ENCODE measurements at places on chromosomes 4 and X.

DNA sequence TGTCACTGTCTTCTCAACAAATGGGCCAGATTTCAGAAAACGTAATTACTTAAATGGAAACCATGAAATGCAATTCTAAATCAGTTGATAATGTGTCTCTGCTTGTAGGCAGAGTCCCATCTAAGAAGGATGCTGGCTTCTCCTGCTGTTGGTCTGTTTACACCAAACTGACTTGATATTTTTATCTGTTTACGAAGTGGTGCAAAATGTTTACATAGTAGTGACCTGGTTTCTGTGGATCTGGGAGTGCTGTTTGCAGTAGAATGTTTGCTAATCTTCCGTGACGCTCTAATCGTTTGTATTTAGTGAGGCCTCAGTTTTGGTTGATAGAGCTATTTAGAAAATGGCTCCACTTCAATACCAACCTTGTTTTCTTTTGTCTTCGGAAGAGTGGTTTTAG lies 213.5 kb downstream of the VEGFC start:
- no peak for DNase-seq

DNA sequence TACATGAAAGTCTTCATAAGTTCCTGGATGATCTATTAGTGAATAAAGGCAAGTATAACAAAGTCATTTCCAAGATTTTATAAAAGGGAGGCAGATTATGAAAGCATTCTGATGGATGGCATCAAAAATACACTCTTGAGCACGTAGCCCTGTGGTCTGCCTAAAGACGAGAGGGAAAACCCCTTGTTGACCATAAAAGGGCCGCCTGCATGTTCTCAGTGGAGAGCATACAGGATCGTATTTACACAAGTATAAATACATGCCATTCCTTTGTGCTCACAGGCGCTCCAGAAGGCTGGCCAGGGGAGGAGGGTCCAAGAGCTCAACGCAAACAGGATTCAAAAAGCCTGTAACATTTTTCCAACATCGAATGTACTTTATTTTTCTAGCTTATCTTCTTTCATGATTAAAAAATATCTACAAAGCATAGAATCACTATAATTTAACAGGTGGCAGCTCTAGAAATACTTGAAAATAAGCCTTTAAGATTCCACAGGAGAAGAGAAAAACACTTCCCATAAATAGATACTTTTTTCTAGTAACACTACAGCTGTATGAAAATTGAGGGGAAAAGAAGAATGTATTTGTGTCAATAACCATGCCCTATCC lies 29.6 kb downstream of the PDGFC start:
- no peak for DNase-seq

GRCh38 chrX:81195712-81196111 lies 6.0 kb downstream of the HMGN5 start:
- peak; percentile 72 for DNase-seq

DNA sequence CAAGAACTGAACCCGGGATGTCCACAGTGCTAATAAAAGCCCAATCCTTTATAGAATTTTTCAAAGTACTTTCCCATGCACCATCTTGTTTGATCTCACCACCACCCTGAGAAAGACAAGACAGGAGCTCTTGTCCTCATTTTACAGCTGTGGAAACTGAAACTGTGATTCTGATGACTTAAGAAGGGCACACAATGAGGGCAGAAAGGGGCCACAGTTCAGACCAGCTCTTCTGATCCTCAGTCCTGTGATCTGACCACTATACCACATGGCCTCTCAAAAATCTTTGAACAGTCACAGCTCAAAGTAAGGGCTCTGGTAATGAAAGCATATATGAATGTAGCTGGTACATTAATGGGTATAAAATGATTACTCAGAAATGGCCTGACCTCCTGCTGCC lies 127.3 kb upstream of the CPEB2 start:
- peak; percentile 63 for DNase-seq

DNA sequence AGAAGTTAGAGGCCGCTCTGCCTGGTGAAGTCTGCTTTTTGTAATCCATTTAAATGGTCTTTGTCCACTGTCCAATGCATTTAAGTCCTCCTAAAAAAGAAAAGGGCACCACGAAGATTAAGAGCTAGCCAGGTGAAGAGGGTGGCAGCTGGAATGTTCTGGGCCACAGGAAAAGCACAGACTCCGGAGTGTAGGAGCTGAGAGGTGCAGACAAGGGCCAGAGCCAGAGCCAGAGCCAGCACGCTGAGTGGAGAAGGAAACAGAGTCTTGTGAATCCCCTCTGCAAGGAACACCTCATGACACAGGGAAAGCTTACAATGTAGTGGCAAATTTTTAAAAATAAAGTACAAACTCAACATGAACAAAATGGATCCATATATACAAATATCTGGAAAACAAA lies 83.6 kb downstream of the TSPAN5 start:
- no peak for DNase-seq

- peak; percentile 76 for DNase-seq
Measured at GRCh38 chrX:119638725-119639471, 32.7 kb upstream of the NKRF start.

GRCh38 chr4:183876268-183876934 lies 28.7 kb upstream of the STOX2 start:
- DNase-seq = no peak

DNA sequence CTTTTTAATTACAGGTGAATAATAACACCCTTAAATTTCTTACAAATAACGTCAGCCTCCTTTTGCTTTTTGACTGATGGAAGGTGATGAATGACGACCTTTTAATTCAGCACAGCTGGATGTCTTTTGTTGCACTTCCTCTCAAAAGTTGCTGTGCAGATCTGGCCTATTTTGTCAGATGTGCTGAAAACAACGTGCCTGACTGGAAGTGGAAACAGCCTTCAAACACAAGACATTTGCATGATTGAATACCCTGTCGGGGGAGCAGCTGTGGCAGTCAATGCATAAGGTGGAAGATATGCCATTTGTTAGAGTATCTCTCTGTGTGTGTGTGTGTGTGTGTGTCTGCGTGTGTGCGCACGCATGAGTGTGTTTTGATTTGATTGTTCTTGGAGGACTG lies 579.7 kb downstream of the SPRY1 start:
- no peak for DNase-seq

- DNase-seq = no peak
Measured at GRCh38 chr4:10831727-10832408, 147.3 kb upstream of the CLNK start.

GRCh38 chr4:169052594-169052945 lies 42.5 kb upstream of the CBR4 start:
- no peak for DNase-seq

- DNase-seq = peak; percentile 70
Measured at GRCh38 chr4:158250321-158250720, 40.0 kb downstream of the TMEM144 start.

GRCh38 chrX:112784692-112785091 lies 55.9 kb downstream of the AMOT start:
- DNase-seq = no peak

- DNase-seq = no peak
Measured at GRCh38 chr4:106063009-106063408, 167.7 kb downstream of the NPNT start.

DNA sequence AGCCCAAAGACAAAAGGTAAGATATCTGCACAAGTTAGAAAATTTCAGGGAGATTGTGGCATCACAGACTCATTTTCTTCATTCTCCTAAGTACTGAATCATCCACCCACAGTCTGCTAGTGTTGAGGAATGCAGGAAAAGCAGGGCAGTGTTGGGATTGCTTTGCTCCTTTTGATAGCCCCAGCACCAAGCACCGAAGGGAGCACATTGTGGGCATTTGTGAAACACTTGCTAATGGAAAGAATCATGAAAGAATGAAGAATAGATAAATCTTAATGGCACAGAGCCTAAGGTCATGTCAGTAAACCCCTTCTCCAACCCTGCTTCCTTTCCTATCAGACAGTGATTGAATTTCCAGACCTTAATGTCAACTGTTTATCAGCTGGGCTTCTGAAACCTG lies 103.1 kb upstream of the GPRIN3 start:
- peak; percentile 37 for DNase-seq

DNA sequence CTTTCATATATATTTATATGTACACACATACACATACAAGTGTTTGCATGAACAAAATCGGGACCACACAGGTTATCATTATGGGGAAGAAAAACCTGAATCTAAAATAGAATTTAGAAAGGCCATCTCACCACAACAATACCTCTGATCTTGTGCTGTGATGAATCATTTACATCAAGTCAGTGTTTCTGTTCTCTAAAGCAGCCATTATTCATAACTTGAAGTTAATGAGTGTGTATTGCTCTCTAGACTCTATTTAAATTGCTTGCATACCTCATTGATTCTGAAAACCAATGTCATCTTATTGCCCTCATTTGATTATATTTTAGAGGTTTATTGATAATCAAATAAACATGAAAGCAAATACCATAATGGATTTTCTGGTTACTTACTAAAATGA lies 71.6 kb downstream of the FAM114A1 start:
- no peak for DNase-seq
